Left kidney (tissue), 8 donors: ENCODE measurements at places on chromosomes 1 and 21.

DNA sequence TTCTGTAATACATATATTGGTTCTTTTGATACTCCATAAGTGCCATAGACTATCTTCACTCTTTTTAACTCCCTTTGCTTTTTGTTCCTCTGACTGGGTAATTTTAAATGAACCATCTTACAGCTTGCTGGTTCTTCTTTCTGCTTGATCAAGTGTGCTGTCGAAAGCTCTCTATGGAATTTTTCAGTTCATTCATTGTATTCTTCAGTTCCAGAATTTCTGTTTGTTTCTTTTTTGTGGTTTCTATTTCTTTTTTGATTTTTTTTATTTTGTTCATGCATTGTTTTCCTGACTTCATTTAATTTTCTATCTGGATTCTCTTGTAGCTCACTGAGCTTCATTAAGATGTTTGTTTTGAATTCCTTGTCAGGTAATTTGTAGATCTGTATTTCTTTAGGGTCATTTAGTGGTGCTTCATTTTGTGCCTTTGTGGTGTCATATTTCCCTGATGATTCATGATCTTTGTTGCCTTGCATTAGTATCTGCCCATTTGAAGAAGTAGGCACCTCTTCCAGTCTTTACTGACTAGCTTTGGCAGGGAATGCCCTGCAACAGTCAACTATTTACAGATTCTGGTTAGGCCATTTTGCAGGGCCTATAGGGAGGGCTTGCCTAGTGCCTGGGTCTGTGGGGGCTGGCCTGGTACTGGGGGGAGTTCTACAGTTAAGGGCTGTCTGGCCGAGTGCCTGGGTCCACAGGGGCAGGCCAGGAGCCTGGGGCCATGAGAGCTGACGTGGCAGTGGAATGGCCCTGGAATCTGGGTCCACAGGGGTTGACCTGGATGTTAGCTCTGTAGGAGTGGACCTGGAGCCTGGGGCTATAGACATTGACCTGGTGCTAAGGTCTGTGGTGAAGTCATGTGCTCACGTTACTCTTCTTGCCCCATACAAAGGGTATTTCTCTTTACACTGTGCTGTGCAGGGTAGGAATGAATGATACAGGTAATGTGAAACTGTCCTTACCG lies 89.7 kb downstream of the MAGI3 start:
- no peak for DNase-seq

DNA sequence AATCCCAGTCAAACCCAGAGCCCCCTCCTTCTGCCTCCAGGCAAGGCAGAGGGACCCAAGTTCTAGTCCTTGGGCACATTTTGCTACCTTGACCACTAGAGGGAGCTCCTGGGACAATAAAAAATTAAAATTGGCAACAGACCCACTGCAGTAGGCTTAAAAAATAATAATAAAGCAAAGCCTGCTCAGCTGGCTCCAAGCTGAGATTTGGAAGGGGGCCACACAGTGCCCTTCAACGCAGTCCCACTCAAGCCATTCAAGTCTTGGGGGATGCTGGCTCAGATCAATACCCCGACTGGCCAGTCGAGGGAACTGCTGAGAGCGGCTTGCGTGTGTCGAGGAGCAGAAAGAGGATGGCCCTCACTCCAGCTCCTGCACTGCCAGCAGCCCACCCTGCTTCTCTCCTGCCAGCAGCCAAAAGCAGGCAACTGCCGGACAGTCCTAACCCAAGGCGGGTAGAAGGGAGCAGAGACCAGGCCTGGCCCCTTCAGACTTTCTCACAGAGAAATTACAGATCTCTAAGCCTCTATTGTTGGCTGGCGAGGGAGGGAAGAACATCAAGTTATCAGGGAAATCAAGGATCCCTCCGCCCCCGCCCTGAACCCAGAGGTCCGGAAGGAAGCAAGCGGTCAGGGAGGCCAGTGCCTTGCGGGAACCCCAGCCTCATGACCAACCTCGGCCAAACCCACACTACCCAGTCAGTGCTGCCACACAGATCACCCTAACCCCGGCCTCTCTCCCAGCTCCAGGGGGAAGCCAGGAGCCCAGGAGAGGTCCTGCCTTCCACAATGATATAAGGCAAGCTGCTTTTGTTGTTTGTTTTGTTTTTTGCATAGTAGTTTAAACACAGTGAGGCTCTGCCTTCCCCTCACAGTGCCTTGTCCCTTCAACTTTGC lies 4.9 kb upstream of the ALDH4A1 start:
- no peak for DNase-seq

- no peak for DNase-seq
These were observed 21.7 kb upstream of the ZBTB21 start for GRCh38 chr21:42031816-42032215.

DNA sequence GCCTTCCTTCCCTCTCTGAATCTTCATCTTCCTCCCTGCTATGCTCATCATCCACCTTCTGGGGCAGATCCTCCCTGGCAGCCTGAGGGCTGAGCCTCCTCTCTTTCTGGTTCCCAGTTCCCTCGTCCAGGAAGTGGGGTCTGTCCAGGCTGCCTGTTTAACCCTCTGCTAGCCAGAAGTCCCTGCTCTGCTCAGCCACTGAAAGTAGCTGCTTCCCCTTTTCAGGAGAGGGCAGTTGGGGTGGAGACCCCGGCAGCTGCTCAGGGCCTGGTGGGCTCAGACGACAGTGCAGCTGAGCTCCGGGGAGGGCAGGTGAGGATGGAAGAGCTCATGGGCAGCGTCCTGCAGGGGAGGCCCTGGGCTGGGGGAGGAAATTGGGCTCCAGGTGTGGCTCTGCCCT lies 43.1 kb upstream of the ETV3 start:
- no peak for DNase-seq

GRCh38 chr1:213519098-213519497 lies 468.1 kb downstream of the RPS6KC1 start:
- no peak for DNase-seq
